ENCODE measurements at places on chromosomes 13 and 19. TPM values are rescaled to one million over a fixed set of nuclear protein-coding genes. Genes with fewer than 3 reads are reported as not detected.

Gene TEX29
- polyA plus RNA-seq = 0.30 TPM

Gene CD177
- polyA plus RNA-seq = 0.38 TPM

Gene KCTD4
- not detected for polyA plus RNA-seq

Gene IER2
- 57.4 TPM for polyA plus RNA-seq

Gene SLITRK6
- 5.5 TPM for polyA plus RNA-seq

Measured in forelimb muscle (tissue), 1 donor.